ENCODE measurements at places on chromosomes 12 and 14.

- DNase-seq: no peak
Observed at GRCh38 chr12:132245521-132246101, 83.8 kb downstream of the GALNT9 start.

DNA sequence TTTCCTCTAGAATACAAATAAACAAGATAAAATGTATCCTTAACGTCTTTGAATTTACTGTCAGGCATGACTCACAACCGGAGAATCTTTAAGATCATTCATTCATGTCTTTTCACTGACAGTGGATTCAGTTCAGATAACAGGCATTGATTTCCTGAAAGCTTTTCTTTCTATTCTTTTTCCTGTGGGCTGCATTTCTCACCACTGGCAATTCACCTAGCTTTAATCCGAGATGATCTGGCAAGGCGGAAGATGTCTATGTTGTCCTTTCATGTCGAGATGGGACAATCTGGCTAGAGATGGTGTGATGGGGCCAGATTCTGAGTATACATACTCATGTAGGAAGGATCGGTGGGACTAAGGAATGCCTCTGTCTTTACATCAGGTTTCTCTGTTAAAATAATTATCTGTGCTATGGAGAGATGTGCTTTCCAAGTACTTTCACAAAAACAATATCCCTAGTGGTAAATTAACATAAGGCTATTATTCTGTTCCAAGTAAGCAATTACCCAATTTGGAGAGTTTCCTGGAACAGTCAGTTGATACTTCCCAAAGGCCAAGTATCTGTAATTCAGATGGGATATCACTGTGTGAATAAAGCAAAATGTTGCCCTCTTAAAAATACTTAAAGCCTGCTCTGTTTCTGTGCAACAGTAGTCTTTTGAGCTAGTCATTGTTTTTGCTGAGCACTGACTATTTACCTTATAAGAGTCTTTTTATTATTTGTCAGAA lies 17.8 kb downstream of the ACSS3 start:
- no peak for DNase-seq

DNA sequence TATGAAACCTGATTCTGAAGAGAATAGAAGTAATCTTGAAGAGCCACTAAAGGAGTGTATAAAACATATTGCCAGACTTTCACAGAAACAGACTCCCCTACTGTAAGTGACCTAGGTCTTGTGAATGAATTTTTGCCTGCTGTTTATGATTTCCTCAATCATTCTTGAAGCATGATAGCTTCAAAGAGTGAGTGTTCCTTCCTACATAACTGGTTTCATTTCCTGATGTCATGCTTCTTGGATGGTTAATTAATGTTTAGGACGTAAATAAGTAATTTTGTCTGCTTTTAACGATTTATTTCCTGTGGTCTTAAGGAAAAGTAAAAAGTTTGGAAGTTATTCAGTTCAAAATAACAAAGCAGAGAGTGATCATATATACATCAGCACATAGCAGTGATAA lies 129.8 kb downstream of the PIK3C2G start:
- DNase-seq: no peak

DNA sequence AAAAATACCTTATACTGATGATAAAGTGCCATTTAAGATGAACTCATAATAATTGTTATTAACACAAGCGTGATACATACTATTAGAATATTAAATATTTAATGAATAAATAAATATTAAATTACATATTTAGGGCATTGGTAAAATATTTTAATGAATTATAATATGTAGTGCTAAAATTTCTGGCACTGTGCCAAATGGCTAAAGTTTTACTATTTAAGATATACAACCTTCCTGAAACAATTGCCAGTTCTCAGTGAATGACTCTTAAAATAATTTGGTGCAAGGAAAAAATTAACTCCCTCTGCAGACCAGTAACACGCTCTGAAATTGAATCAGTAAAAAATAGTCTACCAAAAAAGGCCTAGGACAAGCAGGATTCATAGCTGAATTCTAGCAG lies 428.9 kb upstream of the ATXN7L3B start:
- no peak for DNase-seq

GRCh38 chr12:83016218-83016835 lies 329.6 kb downstream of the TMTC2 start:
- no peak for DNase-seq

DNA sequence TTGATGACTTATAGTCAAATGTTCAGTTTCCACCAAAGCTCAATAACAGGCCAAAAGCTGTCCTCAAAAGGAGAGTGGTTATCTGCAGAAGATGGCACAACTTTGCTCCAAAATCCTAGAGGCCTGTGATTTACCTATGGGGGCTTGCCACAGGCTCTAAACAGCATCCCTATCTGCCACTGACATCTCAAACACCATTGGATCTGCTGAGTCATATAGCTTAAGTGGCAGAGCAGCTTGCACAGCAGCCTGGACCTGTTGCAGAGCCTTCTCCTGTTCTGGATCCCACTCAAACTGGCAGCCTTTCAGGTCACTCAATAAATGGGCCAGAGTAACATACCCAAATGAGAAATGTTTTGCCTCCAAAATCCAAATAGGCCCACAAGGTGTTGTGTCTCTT lies 60.6 kb upstream of the NAA30 start:
- DNase-seq: no peak

GRCh38 chr14:102097441-102098135 lies 10.7 kb upstream of the HSP90AA1 start:
- DNase-seq: no peak

DNA sequence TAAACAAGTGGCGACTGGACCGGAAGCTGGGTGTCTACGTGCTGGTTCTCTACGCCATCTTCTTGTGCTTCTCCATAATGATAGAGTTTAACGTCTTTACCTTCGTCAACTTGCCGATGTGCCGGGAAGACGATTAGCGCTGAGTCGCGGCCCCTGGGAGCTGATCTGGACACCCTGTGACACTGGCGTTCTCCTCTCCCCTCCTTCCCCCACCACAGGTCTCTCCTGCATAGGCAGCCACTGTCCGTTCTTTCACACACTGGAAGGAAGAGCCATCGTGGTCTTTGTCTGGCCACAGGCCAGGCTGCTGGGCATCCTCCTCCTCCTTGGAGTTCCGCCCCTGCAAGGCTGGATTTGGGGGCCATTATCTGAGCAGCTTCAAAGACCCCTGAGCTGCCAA lies 20.1 kb upstream of the RIN3 start:
- no peak for DNase-seq

DNA sequence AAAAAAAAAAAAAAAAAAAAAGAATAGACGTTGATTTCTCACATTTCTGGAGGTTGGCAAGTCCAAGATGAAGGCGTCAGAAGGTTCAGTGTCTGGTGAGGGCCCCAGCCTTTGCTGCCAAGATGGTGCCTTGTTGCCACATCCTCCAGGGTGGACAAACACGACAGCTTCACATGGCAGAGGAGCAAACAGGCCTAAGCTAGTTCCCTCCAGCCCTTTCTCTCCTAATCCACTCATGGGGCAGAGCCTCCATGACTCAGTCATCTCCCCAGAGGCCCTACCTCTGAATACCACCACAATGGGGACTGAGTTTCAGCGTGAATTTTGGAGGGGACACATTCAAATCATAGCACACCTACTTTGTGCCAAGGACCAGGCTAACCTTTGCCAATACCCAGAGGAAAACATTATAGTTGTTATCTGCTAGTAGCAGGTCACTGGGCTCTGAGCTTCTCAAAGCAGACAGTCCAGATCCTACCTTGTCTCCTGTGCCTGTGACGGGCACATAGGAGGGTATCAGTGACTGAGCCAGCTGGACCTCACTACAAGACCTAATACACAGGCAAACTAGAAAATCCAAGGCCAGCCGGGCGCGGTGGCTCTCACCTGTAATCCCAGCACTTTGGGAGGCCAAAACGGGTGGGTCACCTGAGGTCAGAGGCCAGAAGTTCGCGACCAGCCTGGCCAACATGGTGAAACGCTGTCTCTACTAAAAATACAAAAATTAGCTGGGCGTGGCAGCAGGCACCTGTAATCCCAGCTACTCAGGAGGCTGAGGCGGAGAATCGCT lies 10.5 kb upstream of the BCL11B start:
- DNase-seq: no peak
